ENCODE measurements at places on chromosomes 5 and 9.

GRCh38 chr9:80242022-80242421 lies 670.3 kb downstream of the TLE4 start:
- no peak for DNase-seq

DNA sequence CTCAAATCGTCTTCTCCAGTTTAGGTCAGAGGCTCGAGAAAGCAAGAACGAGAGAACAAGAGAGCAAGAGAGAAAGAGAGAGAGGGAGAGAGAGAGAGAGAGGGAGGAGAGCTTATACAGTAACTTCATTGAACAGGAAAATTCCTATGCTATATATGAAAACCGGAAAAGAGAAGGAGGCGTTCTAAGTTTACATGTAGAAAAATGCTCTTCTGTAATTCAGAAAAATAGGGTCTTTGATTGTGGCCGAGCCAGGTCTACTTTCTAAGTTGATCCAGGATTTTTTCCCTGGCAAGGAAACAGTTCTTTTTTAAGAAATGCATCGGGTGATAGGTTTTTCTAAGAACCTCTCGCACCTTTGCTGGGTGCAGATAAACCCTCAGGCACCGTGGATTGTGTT lies 29.5 kb downstream of the COL15A1 start:
- DNase-seq, result no peak

GRCh38 chr5:93995126-93995621 lies 253.8 kb upstream of the POU5F2 start:
- DNase-seq, result no peak

- DNase-seq, result no peak
Observed at GRCh38 chr5:59246882-59247281, 646.6 kb downstream of the PDE4D start.

- DNase-seq, result no peak
Observed at GRCh38 chr5:143913008-143913752, 101.2 kb downstream of the HMHB1 start.

DNA sequence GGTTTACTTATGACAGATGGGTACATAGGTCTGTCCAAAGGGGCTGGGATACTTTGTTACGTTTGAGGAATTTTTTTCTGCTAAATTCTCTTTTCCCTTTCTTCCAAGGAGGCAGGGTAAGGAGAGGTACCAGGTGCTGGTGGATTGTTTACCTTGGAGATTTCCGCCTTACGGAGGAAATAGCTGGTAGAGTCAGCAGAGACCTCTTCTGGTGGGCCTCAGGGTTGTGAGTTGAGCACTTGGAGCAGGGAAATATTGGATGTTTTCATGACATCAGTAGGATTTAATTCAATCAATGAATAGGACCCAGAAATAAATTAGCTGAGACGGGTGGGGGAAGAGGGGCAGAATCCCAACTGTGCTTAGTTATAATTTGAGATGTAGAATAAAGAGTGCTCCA lies 60.0 kb upstream of the TAF11L2 start:
- no peak for DNase-seq

GRCh38 chr5:53022930-53023511 lies 33.9 kb downstream of the ITGA2 start:
- no peak for DNase-seq

DNA sequence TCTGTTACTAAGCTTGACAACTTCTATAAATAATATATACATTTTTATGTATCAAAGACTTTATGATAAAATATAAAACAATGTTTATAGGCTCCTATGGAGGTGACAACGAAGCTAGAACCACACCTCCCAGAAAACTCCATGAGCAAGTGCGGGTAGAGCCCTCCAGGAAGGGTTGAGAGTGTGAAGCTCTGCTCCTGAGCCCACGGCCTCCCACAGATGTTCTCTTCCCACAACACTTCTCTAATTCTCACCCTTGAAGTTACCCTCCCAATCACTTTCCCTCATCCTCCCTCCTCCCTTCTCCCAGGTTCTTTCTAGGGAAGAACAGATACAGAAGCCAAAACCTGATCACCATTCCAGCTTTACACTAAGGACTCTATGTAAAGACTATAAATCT lies 427.6 kb downstream of the SPOCK1 start:
- no peak for DNase-seq

DNA sequence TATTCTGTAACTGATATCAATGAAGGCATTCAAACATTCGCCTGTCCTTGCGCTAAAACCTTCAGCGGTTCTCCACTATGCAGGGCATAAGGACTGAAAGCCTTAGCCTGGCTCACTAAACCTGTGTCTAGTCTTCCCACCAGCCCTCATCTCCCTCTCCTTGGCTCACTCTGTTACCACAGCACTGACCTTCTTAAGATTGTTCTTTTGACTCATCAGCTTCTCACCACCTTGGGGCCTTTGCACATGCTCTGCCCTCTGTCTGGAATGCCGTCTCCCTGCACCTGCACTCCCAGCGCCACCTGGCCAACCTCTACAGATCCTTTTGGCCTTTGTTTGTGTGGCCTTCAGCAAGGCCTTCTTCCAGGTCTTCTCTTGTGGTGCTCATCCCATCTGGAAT lies 131.8 kb upstream of the IER5L start:
- DNase-seq, result no peak

DNA sequence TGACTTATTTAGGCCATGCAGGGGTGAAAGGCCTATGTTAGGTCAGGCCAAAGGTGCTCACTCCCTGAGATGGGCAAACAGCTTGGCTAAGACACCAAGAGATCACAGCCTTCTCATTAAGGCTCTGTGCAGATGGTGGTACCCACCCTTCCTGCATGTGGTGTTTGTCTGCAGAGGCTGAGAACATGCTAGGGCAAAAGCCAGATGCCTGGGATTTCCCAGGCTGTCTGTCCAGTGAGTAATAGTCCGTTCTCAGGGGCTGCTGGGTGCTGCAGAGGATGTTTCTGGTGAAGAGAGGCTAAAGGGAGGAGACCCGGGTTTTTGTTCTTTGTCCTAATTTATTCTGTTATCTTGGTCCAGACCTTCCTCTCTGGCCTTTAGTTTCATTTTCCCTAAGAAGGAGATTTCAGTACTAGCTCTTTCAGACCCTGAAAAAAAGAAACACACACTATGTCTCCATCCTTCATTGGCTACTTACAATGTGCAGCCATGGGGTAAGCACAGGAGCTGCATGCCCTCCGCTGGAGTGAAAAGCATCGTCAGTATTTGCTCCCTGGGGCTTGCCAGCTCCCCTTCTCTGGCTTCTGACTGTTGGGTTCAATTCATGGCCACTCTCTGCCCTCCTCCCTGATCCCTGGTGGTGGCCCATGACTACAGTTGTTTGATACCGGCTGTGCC lies 23.4 kb upstream of the GLRA1 start:
- no peak for DNase-seq

GRCh38 chr9:114735704-114736103 lies 53.7 kb upstream of the TEX48 start:
- no peak for DNase-seq

- DNase-seq, result no peak
Observed at GRCh38 chr9:70902692-70903131, 218.7 kb downstream of the TRPM3 start.

DNA sequence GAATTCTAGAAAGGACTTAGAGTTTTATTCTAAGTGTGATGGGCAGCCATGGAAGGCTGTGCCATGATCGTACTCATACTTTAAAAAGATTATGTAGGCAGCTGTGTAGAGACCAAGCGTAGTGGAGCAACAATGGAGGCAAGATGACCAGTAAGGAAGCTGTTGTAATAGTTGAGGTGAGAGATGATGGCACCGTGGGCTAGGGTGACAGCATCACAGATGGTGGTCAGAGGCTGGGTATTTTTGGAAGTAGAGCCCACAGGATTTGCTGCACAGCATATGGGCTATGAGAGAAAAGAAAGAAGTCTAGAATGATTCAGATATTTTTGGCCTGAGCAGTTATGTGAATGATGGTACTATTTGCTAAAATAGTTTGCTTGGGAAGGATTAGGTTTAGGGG lies 7.7 kb downstream of the ARHGAP26 start:
- DNase-seq, result no peak

DNA sequence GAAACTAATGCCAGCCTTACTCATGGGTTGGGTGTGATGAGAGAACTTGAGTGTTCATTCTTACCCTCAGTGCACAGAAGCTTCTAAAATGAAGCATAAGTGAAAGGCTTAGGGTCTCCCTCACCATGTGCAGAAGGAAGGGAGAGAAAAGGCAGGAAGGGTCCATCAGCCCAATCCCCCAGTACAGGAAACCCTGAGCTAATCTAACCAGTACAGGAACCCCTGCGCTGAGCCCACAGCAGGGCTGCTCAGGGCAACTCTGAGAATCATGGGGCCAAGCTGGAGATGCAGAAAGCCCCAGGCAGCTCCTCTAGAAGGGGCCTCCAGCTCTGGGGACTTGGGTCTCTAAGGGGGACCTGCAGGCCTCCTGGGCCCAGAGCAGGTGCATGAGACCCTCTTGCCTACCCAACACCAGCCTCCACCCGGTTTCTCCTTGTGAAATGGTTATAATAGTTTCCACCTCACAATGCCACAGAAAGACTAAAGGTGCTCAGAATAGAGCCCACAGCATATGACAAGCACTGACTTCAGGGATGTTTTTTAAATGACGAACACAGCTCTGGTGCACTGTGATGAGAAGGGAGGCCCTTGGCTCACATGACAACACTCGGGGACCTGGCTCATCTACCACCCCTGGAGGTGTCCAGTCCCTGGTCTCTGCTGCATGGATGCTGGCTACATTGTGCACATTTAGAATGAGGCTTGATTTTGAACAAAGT lies 190.1 kb downstream of the ACTL7B start:
- no peak for DNase-seq

DNA sequence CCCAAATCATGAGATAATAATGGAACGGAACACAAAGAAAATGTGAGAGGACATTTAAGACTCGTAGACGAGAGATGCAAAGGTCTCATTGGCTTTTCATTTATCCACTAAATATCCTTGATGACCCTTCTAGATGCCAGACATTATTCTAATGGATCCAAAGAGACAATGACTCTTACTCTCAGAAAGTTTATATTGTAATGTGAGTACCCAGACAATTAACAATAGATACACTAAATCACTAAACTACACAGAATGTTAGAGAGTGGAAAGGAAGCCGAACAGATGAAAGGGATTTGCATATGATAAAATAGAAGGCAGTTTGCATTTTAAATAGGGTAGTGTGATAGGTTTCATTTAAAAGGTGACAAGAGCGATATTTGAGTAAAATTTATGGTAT lies 973.3 kb downstream of the TAF11L14 start:
- no peak for DNase-seq
